ENCODE measurements at places on chromosomes 7 and 10. TPM values are rescaled to one million over a fixed set of nuclear protein-coding genes. Genes with fewer than 3 reads are reported as not detected.

The PLAC9 gene
- total RNA-seq, result 1.3 TPM

The CD36 gene
- 12.2 TPM for total RNA-seq

The CPA1 gene
- not detected for total RNA-seq

The PRPS1L1 gene
- total RNA-seq, result not detected
